ENCODE measurements at places on chromosomes 12 and 14. TPM values are rescaled to one million over a fixed set of nuclear protein-coding genes. Genes with fewer than 3 reads are reported as not detected.
A peak's percentile ranks its signal among the peaks of the same experiment; 100 is the strongest.

- no peak for DNase-seq
These were observed 29.1 kb upstream of the KLRB1 start for GRCh38 chr12:9636851-9637206.

The CATSPERB gene
- total RNA-seq: 0.16 TPM

DNA sequence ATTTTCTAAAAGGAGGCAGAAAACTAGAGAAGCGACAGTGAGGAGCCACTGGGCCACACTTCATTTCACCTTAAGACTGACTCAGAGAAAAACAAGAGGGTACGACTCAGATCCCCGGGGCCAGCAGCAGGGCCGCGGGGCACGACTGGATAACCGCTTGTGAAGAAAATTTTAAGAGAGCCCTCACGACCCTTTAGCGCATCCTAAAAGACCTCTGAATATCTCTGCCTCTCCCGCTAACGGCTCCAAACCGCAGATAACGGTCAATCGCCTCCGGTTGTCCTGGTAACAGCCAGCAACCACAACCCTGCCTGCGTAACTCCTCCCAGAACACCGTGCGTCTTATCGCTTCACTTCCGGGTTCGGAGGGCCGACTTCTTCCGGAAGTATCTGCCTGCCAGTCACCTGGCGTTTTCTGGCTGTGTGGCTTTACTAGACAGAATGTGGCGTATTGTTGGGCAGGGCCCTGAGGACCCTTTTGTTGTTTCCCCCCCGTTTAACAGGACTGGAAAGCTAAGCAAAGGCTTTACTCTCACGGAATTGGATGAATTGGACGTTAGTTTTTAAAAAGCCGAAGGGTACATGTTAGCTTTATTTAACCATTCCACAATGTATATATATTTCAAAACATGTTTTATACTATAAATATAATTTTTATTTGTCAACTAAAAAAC lies 5.4 kb upstream of the ATP23 start:
- peak; percentile 95 for DNase-seq

- DNase-seq: no peak
These were observed 161.6 kb downstream of the KCNC2 start for GRCh38 chr12:75047885-75048525.

- no peak for DNase-seq
These were observed 458.1 kb downstream of the PCNX1 start for GRCh38 chr14:71365361-71365760.

The AQP2 gene
- total RNA-seq: not detected

GRCh38 chr12:13784504-13784903 lies 196.9 kb downstream of the GRIN2B start:
- no peak for DNase-seq

- peak; percentile 52 for DNase-seq
These were observed 31.0 kb downstream of the NINJ2 start for GRCh38 chr12:632102-632696.

GRCh38 chr12:109125791-109126190 lies 9.4 kb downstream of the ACACB start:
- no peak for DNase-seq

- DNase-seq: no peak
These were observed 21.7 kb downstream of the NT5DC3 start for GRCh38 chr12:103819312-103819711.

- no peak for DNase-seq
These were observed 47.5 kb upstream of the SMCO2 start for GRCh38 chr12:27399074-27399473.

- no peak for DNase-seq
These were observed 25.8 kb upstream of the ACTN1 start for GRCh38 chr14:69004731-69005431.

GRCh38 chr14:30291216-30291615 lies 267.7 kb upstream of the G2E3 start:
- no peak for DNase-seq

The PZP gene
- total RNA-seq: not detected

DNA sequence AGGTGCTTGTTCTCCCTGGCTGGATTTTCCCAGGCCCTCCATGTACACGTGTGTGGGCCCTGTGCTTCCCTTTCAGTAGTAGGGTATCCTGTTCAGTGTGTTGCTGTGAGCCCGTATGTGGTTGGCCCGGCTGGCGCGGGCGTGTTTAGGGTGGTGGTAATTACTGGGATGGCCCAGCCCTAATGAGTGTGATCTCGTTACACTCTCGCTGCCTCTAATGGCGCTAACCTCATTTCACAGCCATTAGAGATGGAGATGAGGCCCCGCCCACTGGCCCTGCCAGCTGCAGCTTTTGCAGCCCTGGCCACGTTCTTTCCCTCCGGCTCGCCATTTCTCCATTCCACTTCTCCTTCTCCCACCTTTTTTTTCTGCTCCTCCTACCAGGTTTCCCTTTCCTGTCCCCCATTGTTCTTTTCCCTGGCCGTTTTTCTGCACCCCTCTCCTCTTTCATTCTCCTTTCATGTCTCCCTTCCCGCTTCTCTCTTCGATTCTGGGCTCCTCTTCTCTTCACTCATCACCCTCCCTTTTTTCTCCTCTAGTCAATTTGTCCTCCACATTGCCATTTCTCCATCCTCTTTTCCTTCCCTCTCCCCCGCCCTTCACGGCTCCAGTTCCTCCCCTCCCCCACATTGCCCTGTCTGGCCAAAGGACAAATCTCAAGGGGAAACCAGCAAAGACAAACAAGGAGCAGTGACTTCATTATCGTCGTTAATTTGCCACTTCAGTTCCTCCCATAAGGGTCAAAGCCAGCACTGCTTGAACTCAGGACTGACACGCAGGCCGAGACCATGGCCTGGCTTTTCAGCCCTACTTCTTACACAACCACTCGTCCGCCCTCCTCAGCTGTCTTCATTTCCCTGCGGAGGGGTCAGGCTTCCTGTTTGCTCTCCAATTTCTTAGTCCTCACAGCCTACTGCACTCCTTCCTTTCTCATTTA lies 6.8 kb downstream of the ZFHX2 start:
- no peak for DNase-seq

GRCh38 chr14:55847766-55848165 lies 267.8 kb downstream of the KTN1 start:
- no peak for DNase-seq

DNA sequence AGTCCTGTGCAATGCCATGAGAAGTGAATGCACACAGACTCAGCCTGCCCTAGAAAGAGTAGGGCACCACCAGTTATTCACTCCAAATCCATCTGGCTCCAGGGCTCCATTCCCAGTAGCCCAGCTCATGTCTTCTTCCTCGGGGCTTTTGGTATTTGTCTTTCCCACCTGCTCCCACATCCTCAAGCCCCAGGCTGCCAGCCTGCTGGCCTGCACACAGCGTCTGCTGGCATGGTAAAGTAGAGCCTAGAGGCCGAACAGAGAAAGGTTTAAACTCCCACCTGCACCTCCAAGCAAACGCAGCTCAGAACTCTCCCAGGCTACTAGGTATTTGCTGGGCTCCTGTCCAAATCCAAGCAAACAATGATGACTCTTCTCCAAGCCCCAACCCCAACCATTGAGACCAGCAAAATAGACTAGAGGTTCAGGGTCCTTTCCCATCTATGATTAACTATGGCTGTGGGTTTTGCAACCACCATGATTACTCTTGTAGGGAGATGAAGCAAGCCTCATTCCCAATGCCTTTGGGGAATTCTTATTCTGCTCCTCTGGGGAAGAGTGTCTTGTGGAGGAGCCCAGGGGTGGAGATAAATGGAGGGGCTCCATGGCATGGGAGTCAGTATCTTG lies 5.2 kb upstream of the VDR start:
- DNase-seq: no peak

The SERPINA9 gene
- 1.8 TPM for total RNA-seq

DNA sequence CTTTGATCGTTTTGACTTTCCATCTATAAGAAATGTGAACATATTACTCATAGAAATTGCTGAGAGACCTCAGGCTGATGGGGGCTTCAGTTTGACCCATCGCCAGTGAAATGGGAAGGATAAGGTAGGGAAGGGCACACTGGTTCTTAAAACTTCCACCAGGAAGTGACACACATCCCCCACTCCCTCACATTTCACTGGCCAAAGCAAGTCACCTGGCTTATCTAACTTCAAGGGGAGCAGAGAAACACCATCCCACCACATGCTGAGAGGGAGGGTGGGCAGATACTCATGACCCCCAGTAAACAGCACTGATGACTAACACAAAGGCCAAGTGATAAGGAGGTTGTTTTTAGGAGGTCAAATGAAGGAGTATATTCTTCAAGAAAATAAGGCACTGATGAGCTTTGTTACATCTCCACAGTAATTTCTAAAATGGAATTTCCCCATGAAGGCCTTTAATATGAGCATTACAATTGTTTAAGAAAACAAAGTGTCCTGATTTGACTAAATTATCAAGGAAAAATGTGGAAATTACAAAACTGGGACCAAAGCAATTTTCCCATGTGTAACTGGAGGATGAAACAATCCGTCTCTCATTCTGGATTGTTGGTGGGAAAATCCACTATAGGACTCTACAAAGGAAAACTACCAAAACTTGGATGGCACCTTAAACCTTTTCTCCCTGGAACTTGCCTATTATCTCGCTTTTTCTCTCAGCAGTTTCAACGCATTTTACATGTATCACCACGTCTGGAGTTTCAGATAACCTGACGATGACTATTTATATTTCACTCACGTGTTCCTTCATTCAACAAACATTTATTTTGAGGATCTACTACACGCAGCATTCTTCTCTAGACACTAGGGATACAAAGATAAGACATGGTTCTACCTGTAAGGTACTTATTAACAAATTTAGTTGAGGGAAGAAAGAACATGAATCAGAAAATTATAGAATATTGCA lies 91.8 kb upstream of the EEA1 start:
- DNase-seq: no peak

- no peak for DNase-seq
These were observed 91.6 kb downstream of the TPH2 start for GRCh38 chr12:72030277-72030676.

- DNase-seq: no peak
These were observed 83.2 kb downstream of the ETV6 start for GRCh38 chr12:11732715-11733114.

DNA sequence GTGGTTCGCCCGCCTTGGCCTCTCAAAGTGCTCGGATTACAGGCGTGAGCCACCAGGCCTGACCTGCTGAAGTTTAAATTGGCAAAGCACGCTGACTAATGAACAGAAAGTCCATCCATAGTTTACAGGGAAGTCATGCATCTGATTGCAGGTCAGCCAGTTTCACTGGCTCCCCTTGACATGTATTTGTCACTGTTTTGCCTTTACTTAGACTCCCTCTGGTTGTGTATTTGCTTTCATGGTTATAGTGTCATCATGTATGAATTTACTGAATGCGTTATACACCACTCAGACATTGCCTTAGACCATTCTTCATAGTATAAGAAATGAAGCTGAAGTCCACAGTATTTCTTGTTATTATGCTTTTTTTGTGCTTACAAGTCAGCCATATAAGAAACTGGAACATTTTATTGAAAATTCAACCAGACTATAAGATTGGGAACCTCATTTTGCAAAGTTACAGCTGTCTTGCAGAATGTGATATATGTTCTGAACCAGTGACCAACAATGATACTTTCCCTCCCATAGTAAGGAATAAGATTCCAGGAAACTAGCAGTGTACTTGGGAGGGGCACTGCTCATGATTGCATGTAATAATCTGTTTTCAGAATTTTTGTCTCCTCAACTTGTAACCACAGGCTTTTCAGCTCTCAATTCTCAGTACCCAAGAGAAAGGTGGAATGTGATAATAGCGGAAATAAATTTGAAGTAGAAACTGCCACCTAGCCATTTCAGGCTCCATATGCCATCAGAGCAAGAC lies 51.9 kb upstream of the ATF7IP start:
- DNase-seq: no peak

DNA sequence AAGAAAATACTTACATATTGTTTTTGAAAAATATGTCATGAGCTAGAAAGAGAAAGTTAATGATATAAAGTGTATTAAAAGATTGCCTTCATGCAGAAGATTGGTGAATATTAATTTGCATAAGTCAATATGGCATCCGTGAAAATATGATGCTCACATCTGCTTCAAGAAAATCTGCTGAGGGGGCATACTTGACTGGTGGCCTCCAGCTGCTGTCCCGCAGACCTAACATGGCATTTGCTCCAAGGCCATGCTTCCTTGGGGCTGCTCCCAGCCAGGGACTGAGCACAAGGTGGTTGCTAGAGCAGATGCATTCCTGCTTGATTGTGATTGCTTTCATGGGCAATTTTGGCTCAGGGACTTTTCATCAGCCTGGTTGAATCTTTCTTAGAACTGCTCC lies 133.8 kb downstream of the TTC6 start:
- no peak for DNase-seq

DNA sequence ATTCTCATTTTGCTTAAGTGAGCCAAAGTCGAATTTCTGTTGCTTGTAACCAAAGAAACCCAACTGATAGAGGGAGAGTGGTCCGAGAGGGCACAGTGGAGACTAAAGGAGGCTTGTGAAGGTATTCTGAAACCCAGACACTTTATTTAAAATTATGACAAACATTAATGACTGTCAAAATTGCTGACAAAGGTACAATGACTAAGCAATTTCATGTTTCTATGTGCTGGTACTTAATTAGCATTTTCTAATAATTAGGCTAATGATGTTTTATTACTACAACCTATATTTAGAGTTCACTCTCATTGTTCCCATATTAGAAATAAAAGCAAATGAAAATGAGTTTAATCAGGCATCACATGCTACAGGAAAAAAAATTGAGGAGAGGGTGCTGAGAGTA lies 116.4 kb downstream of the PTGER2 start:
- DNase-seq: no peak

The PPP2R3C gene
- 10.0 TPM for total RNA-seq

GRCh38 chr14:30063746-30064145 lies 136.1 kb upstream of the PRKD1 start:
- DNase-seq: no peak

DNA sequence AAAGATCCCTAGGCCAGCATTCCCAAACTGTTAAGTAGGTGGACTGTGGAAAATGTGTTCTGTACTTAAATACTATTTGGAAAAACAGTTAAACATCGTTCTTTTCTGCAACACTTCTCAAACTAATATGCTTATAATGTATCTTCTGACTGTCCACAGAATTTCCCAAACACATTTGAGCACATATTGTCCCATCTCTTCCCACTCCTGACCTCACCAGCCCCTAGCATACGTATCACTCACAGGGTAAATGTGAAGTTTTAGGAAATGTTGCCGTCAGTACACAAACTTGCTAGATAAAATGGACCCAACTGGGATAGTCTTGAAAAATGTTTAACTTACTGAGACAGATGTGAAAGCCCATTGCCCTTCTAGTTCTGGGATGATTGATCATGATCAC lies 27.7 kb downstream of the ARID2 start:
- no peak for DNase-seq

The KRT74 gene
- 14.1 TPM for total RNA-seq

GRCh38 chr12:101940400-101940950 lies 63.1 kb downstream of the DRAM1 start:
- DNase-seq: no peak

The FLVCR2 gene
- 23.4 TPM for total RNA-seq

- no peak for DNase-seq
These were observed 270.6 kb downstream of the PAWR start for GRCh38 chr12:79420146-79420618.

DNA sequence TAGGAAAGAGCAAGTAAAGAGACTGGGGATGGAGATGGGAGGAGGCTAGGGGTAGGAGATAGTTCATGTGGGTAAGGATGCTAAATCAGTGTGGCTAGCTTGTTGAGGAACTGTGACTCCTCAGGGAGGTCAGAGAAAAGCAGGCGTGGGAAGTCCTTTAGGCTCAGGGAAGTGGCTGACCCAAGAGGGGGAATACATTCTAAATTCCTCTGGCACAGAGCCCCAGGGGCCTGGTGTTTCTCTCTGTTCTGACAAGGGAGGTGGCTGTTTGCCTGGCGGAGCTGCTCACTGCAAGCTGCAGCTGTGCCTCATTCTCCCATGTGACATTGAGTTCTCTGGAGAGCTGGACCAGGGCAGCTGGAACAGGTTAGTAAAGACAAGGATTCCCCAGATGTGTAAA lies 152.2 kb upstream of the SLC38A2 start:
- DNase-seq: peak; percentile 80

GRCh38 chr14:77023001-77023996 lies 5.2 kb downstream of the IRF2BPL start:
- no peak for DNase-seq

Data from suprapubic skin (tissue), 4 donors.